Central memory CD8-positive, alpha-beta T cell (primary cell): ENCODE measurements at places on chromosomes 6 and 20.

GRCh38 chr6:34341481-34341971 is 50.9 kb downstream of the NUDT3 start:
- no peak for DNase-seq

- no peak for DNase-seq
Observed at GRCh38 chr6:42217157-42217518, 523 bp downstream of the MRPS10 start.

- DNase-seq = no peak
Observed at GRCh38 chr20:25165128-25165527, 30.4 kb upstream of the ENTPD6 start.

GRCh38 chr6:160162030-160162566 is 40.5 kb downstream of the SLC22A1 start:
- DNase-seq = no peak

DNA sequence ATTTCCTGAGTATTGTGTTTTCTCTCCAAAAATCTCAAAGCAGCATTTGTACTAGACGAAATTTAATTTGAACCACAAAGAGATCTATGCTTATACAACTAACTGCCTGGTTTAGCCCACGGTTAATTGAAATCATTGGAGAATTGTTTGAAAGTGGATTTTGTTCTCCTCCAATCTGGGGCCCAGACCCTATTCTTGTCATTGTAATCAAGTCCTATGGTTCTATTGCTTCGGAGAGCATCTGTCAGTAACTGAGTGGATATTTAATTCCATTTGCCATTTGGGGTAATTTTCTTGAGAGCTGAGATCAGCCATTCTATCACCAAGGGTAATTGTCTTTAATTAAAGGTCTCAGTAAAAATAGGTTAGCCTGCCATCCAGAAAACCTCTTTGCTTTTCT is 117.0 kb upstream of the KCNG1 start:
- DNase-seq = no peak

DNA sequence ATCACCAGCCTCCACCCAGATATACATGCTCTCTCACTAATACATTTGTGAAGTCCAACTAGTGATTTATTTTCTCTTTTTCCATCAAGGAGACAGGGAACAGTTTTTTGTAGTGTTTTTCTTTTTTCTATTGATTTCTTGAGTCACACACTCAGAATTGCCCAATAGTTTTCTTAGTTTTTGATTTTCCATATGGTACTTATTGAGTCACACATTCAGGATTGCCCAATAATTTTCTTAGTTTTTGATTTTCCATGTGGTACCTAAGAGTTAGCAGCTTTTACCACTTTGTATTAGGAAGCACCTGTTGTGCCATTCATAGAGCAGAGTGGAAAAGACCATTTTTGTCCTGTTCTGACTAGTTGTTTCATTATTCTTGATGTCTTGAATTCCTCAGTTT is 1268.8 kb downstream of the EPHA7 start:
- DNase-seq = no peak

GRCh38 chr20:18635380-18635779 is 47.5 kb downstream of the DTD1 start:
- DNase-seq = no peak

GRCh38 chr20:28562510-28562898 is 2695.0 kb upstream of the DEFB115 start:
- no peak for DNase-seq

DNA sequence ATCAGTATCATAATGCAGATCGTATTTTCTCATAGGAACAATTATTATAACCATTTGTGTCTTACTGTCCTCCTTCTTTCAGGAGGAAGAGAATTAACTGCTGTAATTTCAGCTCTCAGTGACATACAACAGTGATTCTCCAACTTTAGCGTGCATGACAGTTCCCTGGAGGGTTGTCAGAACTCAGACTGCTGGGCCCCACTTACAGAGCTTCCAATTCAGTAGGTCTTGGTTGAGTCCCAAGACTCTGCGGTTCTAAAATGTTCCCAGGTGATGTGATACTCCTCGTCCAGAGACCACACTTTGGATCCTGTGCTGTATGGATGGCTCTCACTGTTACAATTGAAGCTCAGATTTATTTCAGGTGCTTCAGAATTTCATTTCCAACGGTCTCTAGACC is 72.8 kb downstream of the CAP2 start:
- DNase-seq = no peak

GRCh38 chr20:50558483-50558925 is 48.3 kb downstream of the PTPN1 start:
- no peak for DNase-seq

DNA sequence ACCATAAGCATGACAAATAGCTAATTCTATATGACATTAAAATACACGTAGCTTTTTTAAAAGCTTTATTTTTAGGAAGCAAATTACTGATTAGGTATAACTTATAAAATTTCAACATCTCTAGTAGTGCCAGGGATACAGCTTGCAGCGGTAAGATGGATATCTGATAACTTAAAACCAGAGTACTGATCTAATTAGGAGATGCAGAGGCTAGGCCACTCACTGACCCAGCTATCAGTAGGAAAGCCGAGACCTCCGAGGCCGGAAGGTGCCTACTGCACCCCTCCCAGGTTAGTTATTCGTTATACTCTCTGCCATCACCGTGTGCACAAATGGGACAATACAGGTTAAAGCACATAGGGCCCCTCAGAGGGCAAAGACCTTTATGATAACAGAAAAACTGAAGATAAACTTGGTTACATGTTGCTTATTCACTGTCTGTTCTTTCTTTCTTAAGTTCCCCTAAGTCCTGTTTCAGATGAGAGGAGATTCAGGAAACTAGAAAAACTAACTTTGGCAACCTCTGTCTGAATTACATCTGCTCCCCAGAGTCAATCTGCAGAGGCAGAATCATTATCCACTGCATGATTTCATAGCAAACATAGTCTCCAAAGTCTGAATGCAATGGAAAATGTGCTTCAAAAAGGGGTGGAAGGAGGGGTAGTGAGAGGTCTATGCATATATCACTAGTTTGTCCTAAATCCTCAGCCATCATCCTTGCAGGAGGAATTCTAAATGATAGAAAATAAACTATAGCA is 60.8 kb downstream of the RIPOR2 start:
- DNase-seq = no peak

DNA sequence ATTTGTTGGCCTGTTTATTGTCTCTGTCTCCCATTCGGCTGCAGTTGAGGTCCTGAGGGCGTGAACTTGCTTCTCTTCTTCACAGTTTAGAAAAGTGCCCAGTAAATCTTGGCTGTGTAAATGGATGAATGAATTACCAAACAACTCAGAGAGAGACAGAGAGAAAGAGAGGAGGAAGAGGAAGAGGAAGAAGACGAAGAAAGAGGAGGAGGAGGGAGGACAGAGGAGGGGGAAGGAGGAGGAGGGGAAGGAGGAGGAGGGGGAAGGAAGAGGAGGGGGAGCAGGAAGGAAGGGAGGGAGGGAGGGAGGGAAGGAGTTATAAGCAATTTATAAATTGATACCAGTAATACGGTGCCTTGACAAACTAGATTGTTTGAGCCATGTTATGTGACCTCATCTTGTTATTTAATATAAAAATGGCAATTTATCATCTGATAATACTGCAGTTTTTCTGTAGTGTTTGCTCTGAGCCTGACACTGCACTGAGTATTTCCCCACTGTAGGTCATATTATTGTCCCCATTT is 18.7 kb downstream of the HCK start:
- DNase-seq = no peak

DNA sequence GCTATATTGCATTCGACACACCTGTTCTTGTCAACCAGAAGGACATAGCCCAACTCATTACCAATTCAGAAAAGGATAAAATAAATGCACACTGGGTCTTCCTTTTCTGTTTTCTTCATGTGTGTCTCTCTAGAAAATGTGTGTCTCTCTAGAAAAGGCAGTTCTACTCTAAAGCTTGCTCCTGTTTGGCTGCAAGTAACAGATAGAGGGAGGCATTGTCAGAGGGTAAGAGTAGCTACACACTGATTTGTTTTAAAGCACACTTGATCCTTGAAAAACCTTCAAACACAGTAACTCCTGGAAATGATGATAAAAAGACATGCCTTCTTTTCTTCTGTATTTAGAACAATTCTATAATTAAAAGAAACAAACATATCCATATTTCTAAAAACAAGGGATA is 21.3 kb downstream of the GRM1 start:
- no peak for DNase-seq

DNA sequence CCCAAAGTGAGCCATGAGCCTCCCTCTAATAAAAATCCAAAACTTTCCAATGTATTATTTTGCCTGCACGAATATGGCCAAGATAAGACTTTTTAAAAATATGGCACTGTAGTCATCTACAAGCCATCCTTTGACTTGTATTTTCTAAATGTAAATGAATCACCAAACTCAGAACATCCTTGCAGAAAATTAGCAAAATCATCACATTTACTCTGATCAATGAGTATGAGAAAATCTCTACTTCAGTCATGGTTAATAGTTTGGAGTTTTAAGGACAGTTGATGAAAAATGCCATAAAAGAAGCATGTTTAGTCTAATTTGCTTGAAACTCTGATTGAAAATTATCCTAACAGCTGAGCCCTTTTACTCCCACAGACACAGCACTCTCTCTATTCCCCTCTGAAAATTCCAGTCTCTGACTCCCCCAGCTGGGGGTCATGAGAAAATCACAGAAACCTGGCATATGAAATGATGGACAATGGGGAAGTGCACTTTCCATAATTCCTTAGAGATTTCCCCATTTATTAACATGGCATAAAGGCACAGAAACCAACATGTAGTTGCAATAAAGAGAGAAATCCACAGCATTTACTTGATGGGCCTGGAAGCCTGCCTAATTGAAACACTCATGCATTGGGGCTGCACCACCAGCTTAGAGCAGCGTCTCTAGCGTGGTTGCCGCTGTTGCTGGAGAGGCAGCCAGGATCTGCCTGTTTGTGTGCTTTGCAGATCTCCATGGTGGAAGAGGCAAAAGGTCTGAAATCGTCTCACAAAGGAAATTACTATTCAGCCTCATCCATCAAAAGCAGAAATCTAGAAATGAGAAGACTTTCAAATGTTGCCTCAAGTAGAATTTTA is 214.0 kb downstream of the WDR27 start:
- no peak for DNase-seq

GRCh38 chr6:11194356-11195218 is 37.9 kb downstream of the NEDD9 start:
- DNase-seq = no peak

GRCh38 chr20:62773845-62774714 is 22.2 kb upstream of the MRGBP start:
- no peak for DNase-seq

GRCh38 chr6:99146711-99147110 is 199.0 kb upstream of the FBXL4 start:
- DNase-seq = no peak

GRCh38 chr6:29853245-29853644 is 25.6 kb downstream of the HLA-G start:
- no peak for DNase-seq
